Activated T-helper 1 cell treated with Interleukin-2 at 50 U/mL for 16 hours (primary cell): ENCODE measurements at places on chromosomes 4 and X.

DNA sequence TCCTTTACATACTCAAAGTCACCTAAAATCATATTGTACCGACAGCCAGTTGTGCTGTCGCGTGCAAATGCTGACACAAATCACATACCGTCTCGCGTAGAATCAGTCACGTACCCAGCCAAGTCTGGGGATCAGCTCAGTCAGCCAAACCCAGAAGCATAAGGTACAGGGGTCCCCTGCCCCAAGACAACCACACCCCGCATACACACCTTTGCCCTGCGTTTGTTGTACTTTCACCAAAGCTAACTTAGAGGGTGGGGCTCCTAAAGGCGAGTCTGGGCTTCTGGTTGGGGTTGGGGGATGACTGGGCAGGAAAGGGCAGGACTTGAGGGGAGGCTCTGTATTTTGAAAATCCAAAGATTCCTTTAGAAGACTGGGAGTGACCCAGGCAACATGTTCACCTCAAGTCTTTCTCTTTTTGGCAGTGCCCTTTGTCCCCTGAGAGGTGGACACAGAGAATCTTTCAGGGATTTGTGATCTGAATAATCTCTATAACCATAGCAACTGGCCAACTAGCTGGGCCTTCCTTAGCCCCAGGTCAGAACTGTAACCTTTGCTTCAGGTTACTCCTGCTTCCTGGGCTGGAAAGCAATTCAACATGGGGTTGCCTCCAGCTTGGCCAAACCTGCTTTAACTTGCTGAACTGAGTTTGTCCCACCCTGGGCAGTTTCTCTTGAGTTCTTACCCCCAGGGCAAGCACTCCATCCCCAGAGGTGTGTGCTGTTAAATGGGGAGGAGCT, 992 bp downstream of the GDPD2 start:
- no peak for DNase-seq

DNA sequence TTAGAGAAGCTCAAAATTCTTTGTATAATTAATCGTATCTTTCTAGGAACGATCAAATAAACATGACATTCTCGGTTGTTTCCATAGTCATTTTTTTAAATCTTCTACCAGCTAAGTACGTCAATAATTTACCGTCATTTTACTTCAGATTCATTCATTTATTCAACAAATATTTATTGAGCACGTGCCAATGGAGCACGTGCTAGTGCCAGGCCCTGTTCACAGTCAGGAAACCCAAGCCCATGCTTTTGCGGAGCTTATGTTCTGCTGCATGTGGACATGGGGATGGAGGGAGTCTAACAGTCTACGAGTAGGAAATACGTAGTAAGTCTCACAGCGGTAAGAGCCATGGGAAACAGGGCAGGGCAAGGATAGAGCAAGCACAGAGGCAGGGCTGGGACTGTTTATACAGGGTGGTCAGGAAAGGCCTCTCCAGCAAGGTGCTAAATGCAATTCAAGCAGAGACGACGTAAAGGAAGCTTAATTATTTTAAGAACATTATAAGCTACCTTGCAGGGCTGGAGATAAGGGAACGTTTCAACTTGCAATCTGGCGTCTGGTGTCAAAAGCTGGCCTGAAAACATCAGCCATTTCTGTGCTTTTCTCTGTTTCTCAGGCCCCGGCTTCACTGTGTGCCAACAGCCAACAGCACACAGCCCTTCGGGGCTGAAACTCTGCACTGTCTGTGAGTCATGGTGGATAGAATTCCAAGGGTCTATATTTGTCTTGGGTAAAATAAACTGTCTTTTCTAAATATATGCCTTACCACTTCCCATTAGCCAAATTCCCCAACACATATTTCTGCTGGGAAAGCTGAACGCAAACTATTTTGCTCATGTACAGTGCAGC, 517.1 kb upstream of the ZFP42 start:
- no peak for DNase-seq

DNA sequence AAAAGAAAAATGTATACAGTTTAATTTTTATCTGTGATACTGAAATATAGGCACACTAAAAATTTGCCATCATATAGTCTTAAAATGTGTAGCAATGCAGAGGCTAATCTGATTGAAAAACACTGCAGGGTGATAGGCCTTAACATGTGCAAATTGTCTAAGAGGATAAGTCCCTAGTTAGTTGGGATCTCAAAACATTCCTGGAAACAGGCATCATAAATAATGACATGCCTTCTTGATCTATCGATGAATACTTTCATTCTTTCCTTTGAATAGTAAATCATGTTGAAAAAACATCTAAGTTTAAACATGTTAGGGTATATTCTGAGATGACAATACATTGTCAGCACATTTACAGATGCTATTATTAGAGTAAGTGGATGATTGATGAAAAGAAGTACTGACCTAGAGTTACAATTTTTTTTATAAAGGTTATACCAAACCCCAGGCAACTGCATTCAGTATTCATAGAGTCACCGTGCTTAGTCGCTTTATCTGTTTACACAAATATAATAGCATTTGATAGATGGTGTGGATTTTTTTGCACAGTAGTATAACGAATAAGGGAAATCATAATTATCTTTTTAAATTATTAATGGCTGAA, 668.2 kb upstream of the ADGRL3 start:
- DNase-seq: no peak

GRCh38 chrX:129686422-129686948, 31.7 kb upstream of the APLN start:
- DNase-seq: no peak

GRCh38 chr4:52939739-52940138, 77.6 kb downstream of the RASL11B start:
- no peak for DNase-seq

DNA sequence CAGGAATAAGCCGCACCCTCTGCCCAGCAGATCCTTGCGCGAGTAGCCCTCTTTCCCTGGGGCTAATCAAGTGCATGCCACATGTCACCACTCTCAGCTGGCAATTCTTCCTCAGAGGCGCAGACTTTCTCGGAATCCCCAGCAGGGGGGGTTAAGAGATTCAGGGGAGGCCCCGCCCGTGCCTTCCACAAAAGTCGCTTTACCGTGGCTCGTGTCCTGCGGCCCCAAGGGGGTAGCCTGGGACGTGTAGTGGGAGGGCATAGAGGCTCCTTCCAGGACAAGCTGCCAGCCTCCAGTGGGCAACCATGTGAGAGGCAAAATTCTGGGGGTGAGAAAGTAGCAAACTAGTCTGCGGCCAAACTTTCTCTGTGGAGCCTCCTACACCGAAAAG, 652 bp downstream of the SRPX start:
- no peak for DNase-seq

DNA sequence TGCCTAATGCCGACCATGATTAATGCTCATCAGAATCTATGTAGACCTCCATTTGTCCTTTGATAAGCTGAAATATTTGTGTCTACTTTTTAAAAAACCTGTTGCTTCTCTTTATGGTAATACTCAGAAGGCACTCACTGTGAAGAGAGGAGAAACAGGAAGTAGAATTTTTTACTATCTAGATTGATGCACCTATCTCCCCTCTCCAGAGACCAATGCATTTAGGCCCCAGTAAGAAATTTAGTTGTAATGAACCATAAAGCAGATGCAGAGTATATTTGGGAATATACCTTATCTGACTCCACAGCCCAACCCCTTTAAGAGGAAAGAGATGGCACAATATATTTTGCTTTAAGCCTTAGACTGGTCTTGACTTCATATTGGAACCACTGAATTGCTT, 11.1 kb downstream of the TBL1X start:
- no peak for DNase-seq

- no peak for DNase-seq
Observed at GRCh38 chrX:70508296-70508911, 63.8 kb downstream of the DLG3 start.

DNA sequence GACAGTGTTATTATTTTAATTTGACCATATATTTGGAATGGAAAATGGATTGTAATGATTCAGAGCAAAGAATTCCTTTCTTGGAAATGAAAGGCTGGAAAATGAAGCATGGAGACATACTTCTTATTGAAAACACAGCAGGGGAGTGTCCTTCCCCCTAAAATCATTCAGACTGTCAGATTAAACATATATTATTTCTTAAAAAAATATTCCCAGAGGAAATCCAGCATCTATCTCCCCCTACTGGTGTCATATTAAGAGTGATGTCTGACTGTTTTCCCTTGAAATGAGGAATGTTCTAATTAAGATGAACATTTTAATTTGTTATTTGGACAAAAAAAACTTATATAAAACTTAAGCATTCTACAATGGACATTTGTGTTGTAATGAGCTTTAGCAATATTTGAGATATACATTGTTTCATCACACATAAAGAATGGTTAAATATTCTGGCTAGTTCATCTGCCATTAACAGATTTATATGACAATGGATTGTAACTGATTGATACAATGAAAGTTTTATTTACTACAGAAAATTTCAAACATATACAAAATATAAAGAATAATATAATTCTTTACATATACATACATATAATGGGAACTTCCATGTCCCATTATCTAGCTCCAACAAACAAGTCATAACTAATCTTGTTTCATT, 264.6 kb downstream of the SPRY1 start:
- DNase-seq: no peak

DNA sequence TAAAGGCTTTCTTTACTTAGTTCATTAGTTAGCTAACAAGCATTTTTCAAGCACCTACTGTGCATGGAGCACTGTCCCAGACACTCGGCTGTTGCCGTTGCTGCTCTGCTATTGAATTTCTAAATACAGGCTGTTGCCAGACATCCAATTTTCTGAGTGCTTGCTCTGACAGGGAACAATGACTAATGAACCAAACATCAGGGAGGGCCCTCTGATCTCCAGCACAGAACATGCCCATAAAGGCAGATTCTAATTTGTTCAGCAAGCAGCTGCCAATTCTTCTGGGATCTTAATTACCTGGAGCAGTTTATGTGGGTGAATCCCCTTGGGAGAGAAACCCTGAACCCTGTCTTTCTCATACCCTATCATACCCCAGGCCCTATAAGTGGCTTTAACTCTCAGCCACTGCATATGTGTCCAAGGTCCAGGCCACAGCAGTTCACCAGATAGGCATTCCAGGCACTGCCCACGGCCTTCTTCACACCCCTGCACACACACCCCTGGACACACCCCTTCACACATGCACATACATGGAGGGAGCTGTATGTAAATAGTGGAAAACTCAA, 27.9 kb downstream of the TSC22D3 start:
- no peak for DNase-seq

- no peak for DNase-seq
Observed at GRCh38 chr4:35464964-35465528, 779.3 kb downstream of the ARAP2 start.

DNA sequence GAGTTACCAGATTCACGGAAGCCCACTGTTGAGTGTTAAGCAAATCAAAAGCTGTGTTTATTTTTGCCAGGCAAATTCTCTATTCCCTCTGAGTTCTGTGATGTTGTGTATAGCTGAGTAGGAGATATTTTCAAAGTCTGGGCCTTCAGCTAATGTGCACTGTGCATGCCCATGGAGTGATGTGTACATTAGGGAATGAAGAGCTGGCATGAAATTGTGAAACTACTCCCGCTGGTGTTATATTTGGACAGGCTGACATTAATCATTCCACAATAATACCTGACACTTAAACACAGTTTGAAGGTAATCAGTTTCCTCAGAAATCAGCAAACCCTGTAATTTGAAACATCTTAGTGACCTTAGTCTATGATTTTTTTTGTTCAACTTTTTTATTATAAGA, 88.1 kb upstream of the MBNL3 start:
- no peak for DNase-seq

DNA sequence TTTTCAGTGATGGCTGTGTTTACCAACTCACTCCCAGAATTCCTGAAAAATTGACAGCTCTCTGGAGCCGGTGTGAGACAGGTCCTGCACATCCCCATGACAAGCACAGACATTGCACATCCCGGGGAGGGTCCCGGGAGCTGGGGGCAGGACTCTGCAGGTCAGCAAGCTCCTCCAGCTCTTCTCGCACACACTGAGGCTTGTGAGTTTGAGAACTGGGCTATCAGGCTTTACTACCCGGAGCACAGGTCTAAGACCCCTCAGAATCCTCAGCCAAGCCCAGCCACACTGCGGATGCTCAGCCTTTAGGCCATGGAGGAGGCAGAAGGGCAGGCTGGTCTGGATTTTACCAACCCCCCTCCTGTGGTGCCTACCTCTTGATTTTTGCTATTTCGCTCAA, 5.6 kb upstream of the CLDN24 start:
- DNase-seq: no peak

- no peak for DNase-seq
Observed at GRCh38 chr4:121472937-121473721, 92.3 kb upstream of the QRFPR start.

DNA sequence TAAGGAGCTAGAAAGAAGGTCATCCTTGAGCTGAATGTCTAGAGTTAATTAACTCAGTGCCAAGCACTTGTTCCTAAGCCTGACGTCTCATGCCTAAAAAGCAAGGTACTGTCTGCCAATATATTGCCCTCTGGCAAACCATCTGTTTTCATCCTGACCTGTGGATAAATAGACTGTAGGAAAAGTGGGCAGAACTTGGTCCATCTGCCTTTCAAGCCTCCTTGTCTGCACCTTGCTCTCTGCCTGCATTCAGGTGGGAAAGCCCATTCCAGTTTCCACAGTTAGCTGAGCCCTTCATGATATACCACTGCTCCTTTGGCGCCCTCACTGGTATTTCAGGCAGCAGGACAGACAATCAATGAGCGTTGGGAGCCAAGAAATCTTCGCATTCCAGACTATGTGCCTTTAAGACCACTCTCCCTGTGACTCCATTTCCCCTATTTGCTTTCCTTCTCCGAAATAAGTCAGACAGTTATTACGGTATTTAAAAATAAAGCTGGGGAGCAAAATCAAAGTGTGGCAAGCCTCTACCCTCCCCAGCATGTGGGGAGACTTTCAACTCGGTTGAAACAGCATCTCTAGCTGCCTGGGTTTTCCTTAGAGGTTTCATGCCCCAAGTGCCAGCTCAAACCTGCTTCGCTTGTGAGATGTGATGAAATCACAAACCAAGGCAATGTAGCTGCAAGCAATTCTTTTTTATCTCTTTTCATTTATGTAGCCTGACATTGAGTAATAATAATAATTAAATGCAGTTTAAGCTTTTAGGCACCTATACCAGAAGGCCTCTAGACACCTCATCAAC, 2.5 kb upstream of the CCDC149 start:
- DNase-seq: no peak

GRCh38 chr4:53510321-53510720, 81.0 kb downstream of the LNX1 start:
- no peak for DNase-seq

DNA sequence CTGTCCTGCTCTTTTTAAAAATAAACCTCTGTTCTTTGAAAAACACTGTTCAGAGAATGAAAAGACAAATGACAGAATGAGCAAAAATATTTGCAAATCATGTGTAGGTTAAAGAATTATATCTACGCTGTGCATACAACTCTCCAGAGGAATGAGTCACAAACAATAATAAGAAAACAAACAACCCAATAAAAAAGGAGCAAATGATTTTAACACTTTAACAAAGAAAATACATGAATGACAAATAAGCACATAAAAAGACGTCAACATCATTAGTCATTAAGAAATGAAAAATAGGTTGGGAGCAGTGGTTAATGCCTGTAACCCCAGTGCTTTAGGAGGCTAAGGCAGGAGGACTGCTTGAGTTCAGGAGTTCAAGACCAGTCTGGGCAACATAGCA, 21.1 kb upstream of the LRCH2 start:
- DNase-seq: no peak
